SJSA1 (cell line): ENCODE measurements at places on chromosomes 13 and 19.

DNA sequence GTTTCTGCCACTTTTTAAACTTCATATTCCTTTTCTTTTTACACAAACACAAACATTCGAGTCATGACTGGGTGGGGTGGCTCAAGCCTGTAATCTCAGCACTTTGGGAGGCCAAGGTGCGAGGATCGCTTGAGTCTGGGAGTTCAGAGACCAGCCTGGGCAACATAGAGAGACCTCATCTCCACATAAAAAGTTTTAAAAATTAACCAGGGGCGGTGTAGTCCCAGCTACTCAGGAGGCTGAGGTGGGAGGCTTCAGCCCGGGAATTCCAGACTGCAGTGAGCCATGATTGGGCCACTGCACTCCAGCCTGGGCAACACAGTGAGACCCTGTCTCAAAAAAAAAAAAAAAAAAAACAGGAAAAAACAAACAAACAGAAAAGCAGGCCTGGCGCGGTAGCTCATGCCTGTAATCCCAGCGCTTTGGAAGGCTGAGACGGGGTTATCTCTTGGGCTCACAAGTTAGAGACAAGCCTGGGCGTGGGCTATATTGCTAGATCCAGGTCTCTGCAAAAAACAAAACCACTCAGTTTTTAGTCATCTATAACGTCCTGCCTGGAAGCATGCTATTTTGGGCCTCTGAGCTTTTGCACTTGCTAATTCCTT, 583 bp upstream of the BAX start:
- H3K4me3 ChIP-seq, result peak overlapping the region; percentile 79
- no peak for DNase-seq
- H3K36me3 ChIP-seq, result peaks cover 22% of the 10 kb centered on the region
- peaks cover 27% of the 10 kb centered on the region for H3K4me1 ChIP-seq

DNA sequence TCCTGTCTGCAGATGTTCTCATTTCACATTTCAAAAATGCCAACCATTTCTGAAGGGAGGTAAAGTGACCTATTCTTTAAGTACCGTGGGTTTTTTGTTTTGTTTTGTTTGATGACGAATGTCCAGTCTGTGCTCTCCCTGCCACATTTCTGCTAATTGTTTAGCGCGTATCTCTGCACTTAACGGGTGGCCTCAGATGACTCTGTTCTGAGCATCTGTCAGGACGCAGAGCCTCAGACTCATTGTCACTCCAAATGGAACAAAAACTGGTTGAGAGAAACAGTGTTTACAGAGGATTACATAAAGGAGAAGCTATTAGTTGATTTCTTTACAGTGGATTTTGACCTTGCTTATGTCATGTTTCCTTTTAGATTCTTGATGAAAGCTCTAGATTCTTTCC, 23.7 kb downstream of the TPP2 start:
- H3K4me3 ChIP-seq, result no peak overlapping the region
- peaks cover 80% of the 10 kb centered on the region for H3K36me3 ChIP-seq
- no peaks in the 10 kb centered on the region for H3K27me3 ChIP-seq
- no peaks in the 10 kb centered on the region for H3K4me1 ChIP-seq
- DNase-seq, result no peak

- no peak for DNase-seq
- H3K4me1 ChIP-seq, result no peaks in the 10 kb centered on the region
- no peaks in the 10 kb centered on the region for H3K36me3 ChIP-seq
- H3K27ac ChIP-seq, result no peak overlapping the region
- no peak overlapping the region for H3K4me3 ChIP-seq
Observed at GRCh38 chr19:29724746-29725145, 9.7 kb upstream of the C19orf12 start.

- no peak for DNase-seq
- H3K27me3 ChIP-seq, result no peaks in the 10 kb centered on the region
- no peaks in the 10 kb centered on the region for H3K36me3 ChIP-seq
Observed at GRCh38 chr13:58883405-58883804, 1251.9 kb downstream of the PCDH17 start.

- H3K4me3 ChIP-seq, result no peak overlapping the region
- H3K4me1 ChIP-seq, result no peaks in the 10 kb centered on the region
- DNase-seq, result no peak
- no peaks in the 10 kb centered on the region for H3K36me3 ChIP-seq
- H3K27me3 ChIP-seq, result no peaks in the 10 kb centered on the region
Observed at GRCh38 chr13:72680353-72680752, 47.1 kb downstream of the MZT1 start.

DNA sequence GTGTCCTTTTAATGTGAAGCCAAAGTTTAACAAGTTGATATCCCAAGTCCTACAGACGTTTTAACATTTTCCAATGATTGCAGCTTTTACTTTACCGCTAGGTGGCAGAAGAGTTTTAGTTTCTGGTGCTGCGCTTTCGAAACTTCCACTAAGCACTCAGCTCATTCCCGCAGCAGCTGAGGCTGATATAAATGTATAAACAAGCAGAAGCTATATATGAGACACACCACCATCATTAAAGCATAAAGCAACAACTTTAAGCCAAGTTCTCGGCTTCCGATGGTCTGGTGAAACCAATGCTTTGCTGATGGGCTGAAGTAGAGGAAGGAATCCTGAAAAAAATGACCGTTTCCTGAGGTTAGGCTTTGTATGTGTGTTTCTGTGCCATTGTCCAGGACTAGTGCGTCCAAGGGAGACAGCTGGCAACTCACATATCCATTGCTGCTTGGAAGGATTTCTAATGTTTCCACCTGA, 753.9 kb downstream of the OLFM4 start:
- H3K27me3 ChIP-seq, result no peaks in the 10 kb centered on the region
- H3K4me3 ChIP-seq, result no peak overlapping the region
- H3K27ac ChIP-seq, result no peak overlapping the region
- H3K4me1 ChIP-seq, result no peaks in the 10 kb centered on the region
